T-cell (primary cell): ENCODE measurements at places on chromosomes 16 and 17.

DNA sequence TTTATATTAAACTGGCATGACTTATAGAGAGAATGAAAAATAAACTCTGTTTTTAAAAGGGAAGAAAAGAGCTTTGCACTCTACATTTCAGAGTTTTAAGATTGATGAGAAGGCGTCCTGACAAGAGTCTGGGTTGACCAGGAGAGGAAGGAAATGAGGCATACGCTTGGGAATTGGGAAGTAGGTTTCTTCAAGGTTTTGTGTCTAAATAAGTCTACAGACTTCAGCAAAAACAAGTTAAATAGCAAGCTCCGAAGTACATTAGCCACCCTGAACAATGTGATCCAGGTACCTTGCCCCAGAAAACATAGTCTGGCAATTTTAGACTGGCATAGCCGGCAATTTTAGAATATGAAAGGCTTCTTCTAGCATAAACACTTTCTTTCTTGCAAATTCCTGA, 28.5 kb upstream of the CCDC182 start:
- DNase-seq = no peak

- no peak for DNase-seq
Measured at GRCh38 chr17:40341808-40342503, 22.6 kb downstream of the GJD3 start.

GRCh38 chr17:68101987-68102314, 66.4 kb downstream of the KPNA2 start:
- no peak for DNase-seq

DNA sequence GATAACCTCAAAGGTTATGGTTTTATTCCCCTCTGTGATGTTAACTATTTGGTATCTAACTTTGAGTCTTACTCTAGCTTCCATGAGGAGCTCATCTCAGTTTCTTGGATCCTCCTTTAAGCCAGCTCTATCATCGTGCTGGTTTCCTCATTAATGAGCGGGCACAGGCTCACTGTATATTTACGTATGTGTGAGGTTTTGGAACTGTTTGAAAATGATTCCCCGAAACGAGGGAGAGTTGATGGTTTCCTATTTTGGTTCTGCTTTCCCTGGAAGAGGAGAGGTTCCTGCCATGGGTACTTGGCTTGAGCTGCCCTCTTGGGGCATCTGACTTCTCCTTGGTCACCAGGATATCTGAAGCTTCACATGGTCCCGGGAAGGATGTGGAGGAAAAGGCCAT, 32.7 kb upstream of the PIK3R6 start:
- DNase-seq = no peak

DNA sequence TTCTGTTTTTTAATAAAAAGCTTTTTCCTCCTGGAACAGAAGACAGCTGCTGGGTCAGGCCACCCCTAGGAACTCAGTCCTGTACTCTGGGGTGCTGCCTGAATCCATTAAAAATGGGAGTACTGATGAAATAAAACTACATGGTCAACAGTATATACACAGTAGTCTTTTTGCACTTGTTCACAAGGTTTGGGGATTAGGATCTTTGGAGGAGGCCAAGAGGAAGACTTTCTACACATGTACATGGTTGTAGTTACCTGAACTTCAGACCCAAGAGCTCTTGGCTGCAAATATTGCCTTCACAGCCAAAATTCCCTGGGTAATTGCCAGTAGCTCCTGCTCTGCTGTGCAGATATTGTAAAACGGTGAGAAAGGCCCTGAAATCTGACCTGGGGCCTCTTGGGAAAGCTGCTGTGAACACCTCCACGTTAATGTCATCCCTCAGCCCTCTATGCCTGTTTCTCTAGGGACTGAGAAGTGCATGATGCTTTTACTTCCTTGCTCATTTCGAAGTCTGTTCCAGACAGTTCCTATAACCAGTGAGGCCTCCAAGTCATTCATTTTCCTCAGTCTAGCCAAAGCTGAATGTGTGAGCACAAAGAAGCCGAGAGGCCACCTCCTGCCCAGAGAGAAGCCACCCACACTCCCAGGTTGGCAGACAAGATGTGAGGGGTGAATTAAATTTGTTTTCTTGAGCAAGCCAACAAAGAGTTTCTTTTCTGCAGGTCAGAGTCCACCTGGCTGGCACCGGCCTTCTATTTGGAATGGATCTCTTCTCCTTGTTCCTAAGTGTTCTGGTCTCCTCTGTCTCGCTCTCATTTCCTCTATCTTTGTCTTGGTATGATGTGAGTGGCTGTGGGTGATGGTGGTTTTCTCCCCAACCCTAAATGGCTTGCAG, 15.9 kb downstream of the ANKRD40 start:
- DNase-seq = no peak

GRCh38 chr16:82530883-82531282, 95.9 kb upstream of the CDH13 start:
- no peak for DNase-seq

DNA sequence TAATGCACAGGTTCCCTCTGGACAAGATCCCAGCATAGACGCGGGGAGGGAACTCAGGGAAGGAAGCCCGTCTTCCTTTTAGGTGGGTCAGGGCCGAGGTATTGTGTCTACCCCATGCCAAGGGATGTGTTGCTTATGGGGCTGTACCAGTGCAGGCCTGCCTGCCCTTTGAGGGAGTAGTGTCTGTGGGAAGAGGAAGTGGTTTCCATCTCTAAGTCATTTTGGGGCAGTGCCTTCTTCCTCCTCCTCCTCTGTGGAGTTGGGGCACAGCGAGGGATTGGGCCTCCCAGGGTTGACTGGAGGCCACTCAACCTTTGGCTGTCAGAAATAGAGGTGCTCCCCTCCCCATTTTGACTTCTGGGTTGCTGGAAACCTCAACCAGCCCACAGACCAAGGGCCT, 26.5 kb downstream of the GJD3 start:
- DNase-seq = no peak

DNA sequence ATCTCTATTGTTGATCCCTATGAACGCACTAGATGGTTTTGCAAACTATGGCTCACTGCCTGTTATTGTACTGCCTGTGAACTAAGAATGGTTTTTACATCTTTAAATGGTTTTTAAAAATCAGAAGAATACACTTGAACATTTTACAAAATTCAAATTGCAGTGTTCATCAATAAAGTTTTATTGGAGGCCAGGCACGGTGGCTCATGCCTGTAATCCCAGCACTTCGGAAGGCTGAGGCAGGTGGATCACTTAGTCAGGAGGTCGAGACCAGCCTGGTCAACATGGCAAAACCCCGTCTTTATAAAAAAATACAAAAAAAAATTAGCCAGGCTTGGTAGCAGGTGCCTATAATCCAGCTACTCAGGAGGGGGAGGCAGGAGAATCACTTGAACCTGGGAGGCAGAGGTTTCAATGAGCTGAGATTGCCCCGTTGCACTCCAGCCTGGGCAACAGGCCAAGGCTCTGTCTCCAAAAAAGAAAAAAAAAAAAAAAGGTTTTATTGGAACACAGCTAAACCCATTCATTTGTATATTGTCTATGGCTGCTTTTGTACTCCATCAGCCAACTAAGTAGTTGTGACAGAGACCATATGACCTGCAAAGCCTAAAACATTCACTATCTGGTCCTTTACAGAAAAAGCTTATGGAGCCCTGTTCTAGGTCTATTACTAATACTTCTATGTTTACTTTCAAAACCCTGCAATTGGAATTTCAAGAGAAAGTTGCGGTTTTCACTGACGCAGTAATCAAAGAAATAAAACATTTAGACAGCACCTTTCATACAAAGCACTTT, 18.9 kb downstream of the IKZF3 start:
- DNase-seq = no peak

GRCh38 chr17:4908711-4909496, 6.0 kb upstream of the CHRNE start:
- DNase-seq = peak; percentile 59

DNA sequence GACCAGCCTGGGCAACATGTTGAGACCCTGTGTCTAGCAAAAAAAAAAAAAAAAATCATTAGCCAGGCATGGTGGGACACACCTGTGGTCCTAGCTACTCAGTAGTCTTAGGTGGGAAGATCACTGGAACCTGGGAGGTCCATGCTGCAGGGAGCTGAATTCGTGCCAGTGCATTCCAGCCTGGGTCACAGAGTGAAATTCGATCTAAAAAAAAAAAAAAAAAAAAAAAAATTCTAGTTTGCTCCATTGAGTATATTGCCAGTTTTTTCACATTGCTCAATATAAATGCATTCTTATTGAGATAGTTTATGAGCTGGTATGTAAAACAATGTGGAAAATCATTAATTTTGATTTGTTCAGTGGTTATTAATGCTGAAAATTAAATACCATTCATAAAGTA, 52.0 kb downstream of the ABHD15 start:
- DNase-seq = no peak

- no peak for DNase-seq
Measured at GRCh38 chr16:69885722-69886121, 65.4 kb upstream of the CLEC18A start.

DNA sequence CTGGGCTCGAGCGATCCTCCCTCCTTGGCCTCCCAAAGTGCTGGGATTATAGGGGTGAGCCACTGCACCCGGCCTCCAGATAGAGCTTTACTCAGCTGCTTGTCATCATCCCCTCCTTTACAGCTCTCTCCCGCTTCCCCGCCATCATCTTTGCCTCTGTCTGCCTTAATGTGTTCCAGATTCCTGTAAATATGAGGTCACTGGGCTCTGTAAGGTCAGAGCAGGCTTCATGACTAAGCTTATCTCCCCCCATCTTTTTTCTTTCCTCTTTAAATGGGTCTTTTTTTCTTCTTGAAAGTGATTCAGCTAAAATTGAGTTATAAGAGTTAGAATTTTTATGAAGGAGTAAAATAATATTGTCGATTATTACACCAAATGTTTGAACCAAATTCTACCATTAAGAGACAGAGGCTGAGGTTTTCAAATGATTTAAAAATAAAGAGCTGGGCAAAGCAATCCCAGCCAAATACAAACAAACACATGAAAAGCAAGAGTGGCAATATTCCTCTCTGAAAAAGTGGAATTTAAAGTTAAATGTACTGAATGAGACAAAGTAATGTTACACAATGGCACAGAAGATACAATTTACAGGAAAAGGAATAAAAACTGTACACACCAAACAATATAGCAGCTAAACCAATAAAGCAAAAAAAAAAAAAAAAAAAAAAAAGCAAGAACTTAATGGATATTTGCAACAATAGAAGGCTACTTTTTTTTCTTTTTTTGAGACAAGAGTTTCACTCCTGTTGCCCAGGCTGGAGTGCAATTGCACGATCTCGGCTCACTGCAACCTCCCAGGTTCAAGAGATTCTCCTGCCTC, 62.1 kb downstream of the CRISPLD2 start:
- DNase-seq = no peak

DNA sequence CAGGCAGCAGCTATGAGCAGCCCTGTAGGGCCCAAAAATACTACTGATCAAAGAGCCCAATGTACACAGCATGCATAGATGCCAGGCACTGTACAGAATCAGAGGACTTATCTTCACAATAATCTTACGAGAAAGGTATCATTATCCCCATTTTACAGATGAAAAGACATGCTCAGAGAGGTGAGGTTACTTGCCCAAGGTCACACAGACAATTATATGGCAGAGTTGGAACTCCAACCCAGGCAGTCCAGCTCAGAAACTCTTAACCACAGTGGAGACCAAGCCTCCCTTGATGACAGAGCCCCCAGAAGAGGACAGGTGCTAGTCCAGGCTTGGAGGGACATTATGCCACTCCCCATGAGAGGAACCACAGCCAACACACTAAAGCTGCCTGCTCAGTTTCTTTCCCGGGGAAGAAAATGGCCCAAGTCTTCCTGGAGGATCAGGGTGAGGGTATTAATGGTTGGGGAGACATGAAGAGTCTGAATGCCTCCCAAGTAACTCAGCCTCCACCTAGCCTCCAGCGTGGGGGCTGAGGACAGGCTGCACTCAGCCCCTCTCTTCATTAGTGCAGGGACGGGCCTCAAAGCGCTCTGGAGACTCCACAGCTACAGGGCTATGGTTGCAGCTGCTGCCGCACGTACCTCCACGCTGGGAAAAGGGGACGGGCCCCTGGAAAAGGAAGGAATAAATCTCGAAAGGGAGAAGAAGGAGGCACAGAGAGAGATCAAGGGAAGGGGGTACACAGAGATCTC, 826 bp downstream of the UNC119 start:
- no peak for DNase-seq

DNA sequence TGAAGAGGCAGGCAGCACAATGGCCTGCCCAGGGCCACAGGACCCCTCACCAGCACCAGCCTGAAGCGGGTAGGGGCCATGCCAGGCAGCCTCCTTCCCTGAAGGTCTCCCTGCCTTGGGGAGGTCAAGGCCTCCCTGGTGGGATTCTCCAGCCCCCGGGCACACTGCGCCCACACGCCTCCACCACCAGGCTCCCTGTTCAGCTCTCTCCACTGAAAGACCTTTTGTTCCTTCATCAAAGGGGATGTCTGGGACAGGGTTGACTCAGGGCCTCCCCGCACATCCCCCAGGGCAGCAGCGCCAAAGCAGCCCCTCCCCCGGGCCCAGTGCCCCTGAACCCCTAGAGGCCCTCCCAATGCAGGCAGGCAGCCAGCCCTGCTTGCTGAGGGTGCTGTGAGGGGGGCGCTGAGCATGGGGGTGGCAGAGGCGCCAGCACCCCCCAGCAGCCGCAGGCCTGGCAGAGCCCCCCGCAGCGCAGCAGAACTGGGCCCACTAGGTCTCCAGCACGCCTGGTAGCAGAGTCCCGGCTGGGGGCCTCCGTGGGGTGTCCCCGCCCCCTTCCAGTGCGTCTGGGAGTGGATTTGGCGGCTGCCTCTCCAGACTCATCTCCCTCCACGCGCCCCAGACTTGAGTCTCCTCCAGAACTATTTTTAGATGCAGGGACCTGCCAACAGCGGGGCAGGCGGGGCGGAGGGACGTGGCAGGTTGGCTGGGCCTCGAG, 13.1 kb downstream of the BCAR1 start:
- no peak for DNase-seq

GRCh38 chr17:21297597-21297996, 13.1 kb downstream of the MAP2K3 start:
- no peak for DNase-seq

DNA sequence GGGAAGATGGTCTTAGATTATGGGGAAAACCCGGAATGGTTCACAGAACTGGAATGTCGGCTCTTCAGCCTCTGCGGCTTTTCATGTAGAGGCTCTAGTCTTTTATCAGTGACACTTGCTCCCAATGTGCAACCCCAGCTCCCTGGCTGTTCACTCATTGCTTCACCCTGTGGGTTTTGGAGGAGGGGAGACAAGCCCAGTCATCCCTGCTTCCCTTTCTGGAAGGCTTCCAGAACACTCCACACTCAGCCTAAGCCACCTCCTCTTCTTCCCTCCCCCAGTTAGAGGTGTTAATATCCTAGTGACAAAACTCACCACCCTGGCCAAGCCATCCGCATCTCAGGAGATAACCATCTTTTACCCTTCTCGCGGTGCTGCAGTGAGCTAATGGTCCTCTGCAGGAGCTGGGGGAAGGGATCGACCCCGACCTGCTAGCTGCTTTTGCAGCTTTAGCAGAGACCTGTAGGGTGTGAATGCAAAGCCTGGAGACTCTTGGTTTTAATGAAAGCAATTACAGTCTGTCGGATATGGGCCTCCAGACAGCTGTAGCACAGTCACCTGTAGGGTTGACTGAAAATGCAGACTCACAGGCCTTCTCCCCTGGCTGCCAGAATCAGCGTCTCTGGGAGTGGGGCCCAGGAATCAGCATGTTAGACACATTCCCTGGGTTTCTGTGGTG, 24.3 kb upstream of the LASP1NB start:
- peak; percentile 38 for DNase-seq
